ENCODE measurements at places on chromosomes 3 and 15.

- no peak for DNase-seq
Measured at GRCh38 chr3:143063018-143063417, 56.6 kb upstream of the CHST2 start.

DNA sequence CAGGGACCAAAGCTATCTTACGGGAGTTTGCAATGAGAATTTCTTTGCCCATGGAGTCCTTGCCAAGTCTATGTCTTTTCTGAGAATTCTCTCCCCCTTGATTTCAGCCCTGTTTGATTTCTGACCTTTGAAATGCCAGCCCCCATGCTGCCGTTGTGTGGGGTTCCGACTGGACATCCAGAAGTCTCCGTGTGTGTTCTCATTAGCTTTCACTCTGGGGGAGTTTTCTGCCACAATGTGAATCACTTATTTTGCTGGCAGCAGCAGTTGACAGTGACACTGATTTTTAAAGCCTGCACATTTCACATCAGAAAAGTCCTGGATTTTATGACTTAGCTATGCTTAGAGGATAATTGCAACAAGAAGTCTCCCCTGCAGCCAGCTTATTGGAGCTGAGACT, 98.4 kb upstream of the CTDSPL start:
- DNase-seq = no peak

GRCh38 chr3:155747286-155747945, 2.5 kb upstream of the PLCH1 start:
- no peak for DNase-seq

DNA sequence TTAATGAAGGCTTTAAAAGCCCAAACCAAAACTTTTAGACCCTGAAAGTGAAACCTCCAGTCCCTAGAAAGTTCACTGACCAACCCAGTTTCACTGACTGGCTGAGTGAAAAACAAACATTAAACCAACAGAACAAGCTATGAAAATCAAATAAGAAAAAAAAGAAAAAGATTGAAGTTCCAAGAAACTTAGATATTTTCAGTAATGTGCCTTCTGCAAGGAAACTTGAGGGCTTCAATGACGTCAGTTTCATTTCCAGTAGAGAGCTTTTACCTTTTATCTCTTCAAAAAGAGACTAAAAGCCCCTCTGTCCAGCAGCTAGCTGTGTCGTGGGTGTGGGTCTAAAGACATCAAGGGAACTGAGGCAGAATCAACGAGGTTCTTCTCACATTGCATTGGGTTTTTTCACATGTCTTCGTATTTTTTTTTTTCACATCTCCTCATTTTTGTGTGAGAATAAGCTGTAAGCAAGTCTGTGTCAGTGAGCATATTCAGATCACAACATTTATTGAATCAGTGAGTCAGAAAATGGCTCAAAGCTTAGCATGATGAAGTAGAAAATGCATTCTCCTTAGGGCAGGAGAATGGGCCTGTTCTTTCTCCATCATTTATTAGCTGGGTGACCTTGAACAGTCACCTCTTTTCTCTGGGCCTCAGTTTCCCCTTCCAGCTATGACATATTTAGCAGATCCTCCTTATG, 54.8 kb upstream of the BCL6 start:
- DNase-seq = no peak

DNA sequence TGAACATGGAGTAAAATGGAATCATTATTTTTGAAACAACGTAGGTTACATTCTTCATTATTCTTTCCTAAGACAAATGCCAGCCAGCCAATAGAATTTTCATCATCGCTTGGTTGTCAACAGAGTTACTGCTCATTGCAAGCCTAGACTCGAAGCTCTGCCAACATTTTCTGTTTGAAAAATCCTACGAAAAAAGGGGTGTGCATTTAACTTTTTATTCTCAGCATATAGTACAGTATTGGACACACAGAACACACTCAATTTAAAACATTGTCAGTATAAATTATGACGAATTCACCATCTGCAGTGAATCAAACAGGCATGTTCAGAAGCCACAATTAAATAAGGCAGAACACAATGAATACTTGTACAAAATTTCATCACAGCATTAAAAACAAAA, 232.1 kb downstream of the NR1D2 start:
- no peak for DNase-seq

GRCh38 chr3:53803816-53804695, 42.2 kb downstream of the CHDH start:
- DNase-seq = no peak

GRCh38 chr3:22928216-22929110, 274.7 kb upstream of the UBE2E2 start:
- DNase-seq = no peak

DNA sequence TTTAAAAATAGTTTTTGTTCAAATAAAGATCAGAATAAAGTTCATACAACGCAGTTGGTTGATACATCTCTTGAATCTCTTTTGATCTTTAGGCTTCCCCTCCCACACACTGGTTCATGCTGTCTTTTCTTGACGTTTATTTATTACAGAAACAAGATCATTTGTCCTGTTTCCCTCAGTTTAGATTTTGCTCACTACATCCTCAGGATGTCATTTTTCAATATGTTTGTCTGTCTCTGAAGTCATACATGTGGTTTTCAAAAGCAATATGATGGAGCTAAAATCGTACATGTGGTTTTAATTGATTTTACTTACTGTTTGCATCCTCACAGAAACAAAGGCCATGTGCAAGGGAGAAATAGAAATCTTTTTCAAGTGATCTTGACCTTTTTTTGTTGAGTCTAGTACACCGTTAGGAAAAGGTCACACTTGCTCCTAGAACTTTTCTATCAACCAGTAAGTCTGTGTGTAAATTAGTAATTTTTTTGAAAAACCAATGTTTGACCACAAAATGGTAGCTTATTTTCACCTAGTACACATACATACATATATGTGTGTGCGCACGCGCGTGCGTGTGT, 63.7 kb upstream of the SENP5 start:
- DNase-seq = no peak

DNA sequence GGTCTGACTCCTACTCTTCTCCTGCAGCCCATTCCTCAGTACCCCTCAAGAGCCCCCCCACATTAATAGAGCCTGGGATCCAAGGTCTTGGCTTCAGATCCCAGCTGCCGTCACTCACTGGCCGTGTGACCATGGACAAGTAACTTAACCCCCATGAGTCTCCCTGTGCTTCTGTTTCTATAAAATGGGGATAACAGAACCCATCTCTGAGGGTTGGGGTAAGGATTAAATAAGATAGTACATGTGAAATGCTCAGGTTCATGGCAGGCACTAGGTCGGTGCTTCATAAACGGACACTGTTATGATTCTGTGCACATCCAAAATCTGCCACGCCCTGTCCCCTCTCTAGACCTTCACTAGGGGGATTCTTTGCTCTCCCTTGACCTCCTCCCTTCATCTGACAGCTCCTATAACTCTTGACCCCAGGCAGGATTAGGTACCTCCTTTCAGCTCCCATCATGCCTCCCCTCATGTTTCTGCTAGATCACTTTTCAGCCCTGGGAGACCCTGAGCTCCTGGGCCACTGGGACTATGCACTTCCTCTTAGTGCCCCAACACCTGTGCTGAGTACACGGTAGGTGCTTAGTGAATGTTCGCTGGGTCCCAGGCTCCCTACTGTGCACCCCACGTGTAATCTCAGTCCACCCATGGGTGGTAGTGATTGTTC, 1.5 kb downstream of the CAND2 start:
- DNase-seq = no peak

DNA sequence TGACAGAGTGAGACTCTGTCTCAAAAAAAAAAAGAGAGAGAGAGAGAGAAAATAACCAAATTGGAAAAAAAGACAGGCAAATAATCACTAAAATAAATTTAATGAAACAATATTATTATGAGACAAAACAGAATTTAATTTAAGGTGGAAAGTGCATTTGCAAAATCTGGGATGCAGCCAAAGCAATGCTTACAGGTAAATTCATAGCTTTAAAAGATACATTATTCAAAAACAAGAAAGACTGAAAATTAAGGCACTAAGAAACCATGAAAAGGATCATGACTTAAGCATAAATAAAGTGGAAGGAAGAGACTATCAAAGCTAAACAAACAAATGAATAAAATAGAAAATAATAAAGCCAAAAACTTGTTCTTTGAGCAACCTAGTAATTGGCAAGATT, 37.7 kb downstream of the GRIP2 start:
- no peak for DNase-seq

- DNase-seq = no peak
Measured at GRCh38 chr15:29312387-29312786, 42.8 kb upstream of the NSMCE3 start.

DNA sequence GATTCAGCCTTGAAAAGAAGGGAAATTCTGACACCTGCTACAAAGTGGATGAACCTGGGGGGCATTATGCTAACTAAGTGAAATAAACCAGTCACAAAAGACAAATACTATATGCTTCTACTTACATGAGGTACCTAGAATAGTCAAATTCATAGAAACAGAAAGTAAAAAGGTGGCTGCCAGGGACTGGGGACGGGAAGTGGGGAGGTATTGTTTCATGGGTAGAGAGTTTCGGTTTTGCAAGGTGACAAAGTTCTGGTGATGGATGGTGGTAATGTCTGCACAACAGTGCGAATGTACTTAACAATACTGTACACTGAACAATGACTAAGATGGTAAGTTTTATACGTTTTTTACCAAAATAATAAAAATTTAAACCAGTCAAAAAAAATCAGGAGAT, 4.8 kb downstream of the IDH2 start:
- no peak for DNase-seq

- no peak for DNase-seq
Measured at GRCh38 chr15:99450896-99451358, 114.9 kb upstream of the MEF2A start.

- no peak for DNase-seq
Measured at GRCh38 chr3:195170496-195170895, 100.5 kb downstream of the XXYLT1 start.

GRCh38 chr3:182258538-182259177, 534.6 kb upstream of the ATP11B start:
- DNase-seq = peak; percentile 62

- no peak for DNase-seq
Measured at GRCh38 chr15:38128341-38128781, 124.3 kb upstream of the SPRED1 start.

GRCh38 chr3:129829640-129830039, 63.9 kb downstream of the TMCC1 start:
- peak; percentile 43 for DNase-seq

DNA sequence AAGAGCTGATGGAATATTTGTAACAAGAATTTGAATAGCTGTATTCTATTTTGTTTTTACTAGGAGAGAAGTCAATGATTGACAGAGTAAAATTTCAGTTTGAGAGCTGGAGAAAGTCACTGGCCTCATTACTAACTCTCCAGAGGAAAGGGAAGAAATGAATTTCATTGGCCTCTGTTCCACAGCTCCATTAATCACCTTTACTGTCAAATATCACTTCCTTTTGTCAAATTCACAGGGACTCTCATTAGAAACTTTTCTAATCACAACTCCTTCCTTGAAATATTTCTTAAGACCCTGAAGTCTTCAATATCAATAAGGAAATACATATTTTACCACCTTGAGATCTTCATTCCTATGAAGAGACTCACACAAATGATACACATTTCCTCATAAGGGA, 379.9 kb upstream of the RASGRP1 start:
- no peak for DNase-seq

GRCh38 chr3:49358884-49359225, 702 bp upstream of the GPX1 start:
- no peak for DNase-seq

DNA sequence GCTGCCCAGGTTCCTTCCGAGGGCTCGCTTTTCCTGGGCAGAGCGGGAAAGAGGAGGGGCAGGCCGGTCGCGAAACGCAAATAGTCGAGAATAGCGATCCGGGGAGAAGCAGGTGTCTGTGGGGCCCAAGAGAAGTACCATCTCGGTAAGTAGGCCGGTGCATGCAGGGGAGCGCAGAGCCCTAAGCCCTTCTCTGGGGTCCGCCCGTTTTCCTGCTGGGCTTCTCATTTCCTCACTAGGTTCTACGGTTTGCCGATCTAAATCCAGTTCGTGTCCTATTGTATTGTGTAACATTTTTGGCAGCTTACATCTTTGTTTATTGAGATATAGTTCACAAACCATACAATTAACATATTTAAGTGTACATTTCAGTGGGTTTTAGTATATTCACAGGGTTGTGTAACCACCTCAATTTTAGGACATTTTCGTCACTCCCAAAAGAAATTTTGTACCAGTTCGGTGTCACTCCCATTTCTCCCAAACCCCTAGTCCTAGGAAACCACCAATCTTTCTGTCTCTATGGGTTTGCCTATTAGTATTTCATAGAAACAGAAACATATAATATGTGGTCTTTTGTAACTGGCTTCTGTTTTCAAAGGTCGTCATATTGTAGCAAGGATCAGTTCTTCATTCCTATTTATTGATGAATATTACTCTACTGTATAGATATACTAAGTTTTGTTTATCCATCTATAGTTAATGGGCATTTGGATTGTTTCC, 6.8 kb upstream of the TRIM69 start:
- DNase-seq = no peak

DNA sequence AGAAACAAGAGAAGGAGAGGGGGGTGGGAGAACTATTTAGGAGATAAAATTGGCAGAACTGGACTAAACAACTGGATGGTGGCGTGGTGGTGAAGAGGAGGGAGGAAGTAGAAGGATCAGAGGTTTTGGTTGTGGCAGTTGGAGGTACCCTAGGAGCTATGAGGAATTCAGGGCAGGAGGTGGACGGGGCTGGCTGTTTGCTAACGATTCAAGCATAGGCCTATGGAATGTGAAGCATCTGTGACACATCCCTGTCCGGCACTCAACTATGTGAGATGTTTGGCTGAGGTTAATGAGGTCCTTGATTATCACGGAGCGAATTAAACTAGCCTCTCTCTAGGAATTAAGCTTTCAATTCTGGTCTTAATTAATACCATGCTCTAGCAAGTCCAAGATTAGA, 13.5 kb downstream of the TARS3 start:
- DNase-seq = no peak

GRCh38 chr15:71784719-71785118, 25.6 kb upstream of the NR2E3 start:
- no peak for DNase-seq

- no peak for DNase-seq
Measured at GRCh38 chr15:40248006-40248783, 9.3 kb downstream of the PAK6 start.

DNA sequence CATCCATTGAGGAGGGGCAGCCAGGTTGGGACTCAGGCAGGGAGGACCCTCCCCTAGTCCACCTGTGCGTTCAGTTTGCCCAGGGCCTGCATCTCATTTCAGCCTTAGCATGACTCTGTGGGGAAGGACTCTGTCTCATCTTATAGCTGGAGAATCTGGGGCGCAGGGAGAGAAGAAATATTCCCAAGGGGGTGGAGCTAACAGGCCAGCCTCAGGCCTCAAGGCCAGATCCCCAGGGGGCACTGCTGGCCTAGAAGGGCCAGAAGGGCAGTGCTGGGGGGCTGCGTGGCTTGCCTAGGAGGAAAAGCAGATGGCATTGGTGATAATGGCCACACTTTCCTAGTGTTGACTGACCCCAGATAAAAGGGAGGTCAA, 10.9 kb downstream of the AMOTL2 start:
- DNase-seq = no peak

- no peak for DNase-seq
Measured at GRCh38 chr3:171121801-171122200, 95.3 kb upstream of the SLC2A2 start.
